ENCODE measurements at places on chromosomes 12 and 14. TPM values are rescaled to one million over a fixed set of nuclear protein-coding genes. Genes with fewer than 3 reads are reported as not detected.

The TMEM179 gene
- 1.7 TPM for total RNA-seq

The RNASE7 gene
- not detected for total RNA-seq

The CLEC1B gene
- not detected for total RNA-seq

The LBHD2 gene
- not detected for total RNA-seq

The KRT6B gene
- total RNA-seq = not detected

The SERPINA9 gene
- not detected for total RNA-seq

The MIPOL1 gene
- 5.1 TPM for total RNA-seq

The FSCB gene
- total RNA-seq = not detected

The VWF gene
- total RNA-seq = 42.8 TPM

The PAX9 gene
- total RNA-seq = 0.24 TPM

The JPH4 gene
- 0.21 TPM for total RNA-seq

The KRT82 gene
- not detected for total RNA-seq

The WNT1 gene
- total RNA-seq = not detected

- DNase-seq = no peak
Measured at GRCh38 chr14:106141242-106142220, 615.1 kb downstream of the TMEM121 start.

DNA sequence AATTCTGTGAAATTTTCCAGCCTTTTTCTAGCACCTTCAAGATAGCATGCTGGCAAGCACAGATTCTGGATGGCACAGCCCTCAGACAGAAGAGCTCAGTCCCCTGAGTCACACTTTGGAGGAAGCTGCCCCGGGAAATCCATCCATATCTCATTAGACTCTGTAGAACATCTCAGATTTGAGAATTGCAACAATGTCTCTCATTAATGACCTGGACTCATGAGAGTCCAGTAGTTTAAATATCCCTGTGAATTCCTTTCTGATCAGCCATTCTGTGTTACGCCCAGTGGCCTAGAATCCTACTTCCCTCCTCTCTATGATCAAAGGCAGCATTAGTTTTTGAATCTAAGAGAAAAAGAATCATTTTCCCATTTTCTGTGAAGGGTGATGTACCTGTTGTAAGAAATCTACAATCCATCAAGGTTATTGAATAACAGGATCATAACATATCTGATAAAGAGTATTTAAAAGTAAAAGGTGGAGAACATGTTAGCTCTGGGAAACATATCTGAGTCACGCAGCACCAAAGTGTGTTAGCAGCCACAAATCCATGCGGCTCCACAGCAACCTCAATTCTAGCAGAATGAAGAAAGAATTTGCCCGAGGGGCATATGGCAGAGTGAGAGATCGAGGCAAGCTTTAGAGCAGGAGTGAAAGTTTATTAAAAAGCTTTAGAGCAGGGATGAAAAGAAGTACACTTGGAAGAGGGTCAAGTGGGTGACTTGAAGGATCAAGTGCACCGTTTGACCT lies 855.6 kb upstream of the TMEM132C start:
- DNase-seq = no peak

DNA sequence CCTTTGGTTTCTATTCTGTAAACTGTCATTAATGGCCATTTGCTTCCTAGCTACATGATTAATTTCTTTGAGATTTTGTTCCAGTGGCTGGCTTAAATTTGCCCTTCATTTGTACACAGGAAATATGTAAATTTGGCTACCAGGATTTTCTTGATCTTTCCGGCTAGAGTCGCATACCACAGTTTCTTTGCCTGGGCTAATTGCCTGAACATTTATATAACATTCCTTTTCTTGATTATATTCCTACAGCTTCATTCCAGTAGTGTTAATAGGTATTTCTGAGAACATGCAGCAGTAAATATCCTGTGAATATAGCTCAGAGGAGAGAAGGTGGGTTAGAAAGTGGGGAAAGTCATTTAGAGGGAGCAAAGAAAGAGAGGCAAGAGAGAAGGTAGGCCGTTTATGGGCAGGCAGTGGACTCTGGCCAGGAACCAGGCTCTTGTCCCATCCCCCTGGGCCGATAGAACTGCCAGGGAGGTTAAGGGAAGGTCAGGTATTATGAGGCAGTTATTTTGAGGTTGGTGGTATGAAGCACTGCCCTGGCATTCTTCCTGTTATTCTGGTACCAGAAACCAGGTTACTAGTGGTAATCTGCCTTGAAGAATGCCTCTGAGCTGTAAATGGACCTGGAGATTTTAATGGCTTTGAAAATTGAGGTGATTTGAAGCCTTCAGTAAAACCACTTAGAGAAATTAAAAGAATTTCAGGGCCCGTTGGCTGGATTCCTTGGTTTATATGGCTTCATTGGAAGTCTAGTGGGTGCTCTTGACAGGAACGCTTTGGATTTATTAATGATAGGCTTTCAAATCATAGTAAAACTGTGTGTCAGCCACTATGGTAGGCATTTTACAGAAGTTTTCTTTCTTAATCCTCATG lies 4.4 kb downstream of the RNF10 start:
- peak; percentile 78 for DNase-seq

DNA sequence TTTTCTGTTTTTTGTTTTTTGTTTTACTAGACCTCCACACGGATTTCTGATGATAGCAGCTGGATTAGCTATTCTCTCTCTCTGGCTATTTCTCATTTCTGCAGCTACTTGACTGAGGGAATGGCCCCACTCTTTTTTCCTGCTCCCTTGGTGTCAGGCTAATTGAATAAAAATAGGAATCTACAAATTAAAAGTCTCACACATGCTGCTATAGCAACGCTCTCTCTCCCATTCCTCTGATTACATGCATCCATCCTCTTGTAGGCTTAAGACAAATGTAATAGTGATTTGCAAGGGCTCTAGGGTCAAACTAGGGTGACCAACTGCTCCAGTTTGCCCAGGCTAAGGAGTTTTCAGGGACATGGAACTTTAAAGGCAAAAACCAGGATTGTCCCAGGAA lies 221.8 kb downstream of the PHLDA1 start:
- no peak for DNase-seq

- DNase-seq = no peak
Measured at GRCh38 chr12:5317556-5317955, 114.4 kb upstream of the NTF3 start.

DNA sequence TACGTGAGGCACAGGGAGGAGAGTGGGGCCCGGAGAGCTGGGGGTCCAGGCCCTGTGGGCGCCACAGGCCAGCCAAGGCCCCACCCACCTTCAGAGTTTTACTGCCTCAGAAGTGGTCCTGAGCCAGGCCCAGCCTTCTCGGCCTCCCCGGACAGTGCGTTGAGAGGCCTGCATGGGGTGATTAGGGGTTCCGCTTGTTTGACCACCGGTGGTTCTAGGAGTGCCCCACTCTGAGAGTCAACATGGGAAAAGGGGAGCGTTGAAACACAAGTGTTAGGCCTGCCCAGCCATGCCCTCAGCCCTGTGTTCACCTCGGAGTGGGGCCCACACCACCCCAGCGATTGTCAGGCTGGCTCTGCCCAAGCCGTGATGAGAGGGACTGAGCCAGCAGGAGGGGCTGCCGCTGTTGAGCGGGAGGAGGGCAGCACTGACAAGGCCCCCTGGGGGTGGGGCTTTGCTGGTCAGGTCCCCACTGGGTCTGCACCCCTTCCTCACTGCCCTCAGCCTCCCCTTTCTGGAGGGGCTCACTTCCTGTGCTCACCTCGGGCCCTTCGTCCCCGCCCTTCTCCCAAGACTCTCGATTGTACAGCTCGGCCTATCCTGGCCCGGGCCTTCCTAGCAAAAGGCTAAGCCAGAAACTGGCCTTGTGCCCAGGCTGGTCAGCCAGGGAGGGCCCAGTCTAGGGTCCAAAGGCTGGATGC lies 4.8 kb downstream of the CKB start:
- DNase-seq = peak; percentile 65

- DNase-seq = no peak
Measured at GRCh38 chr14:51262868-51263267, 22.8 kb downstream of the TMX1 start.

DNA sequence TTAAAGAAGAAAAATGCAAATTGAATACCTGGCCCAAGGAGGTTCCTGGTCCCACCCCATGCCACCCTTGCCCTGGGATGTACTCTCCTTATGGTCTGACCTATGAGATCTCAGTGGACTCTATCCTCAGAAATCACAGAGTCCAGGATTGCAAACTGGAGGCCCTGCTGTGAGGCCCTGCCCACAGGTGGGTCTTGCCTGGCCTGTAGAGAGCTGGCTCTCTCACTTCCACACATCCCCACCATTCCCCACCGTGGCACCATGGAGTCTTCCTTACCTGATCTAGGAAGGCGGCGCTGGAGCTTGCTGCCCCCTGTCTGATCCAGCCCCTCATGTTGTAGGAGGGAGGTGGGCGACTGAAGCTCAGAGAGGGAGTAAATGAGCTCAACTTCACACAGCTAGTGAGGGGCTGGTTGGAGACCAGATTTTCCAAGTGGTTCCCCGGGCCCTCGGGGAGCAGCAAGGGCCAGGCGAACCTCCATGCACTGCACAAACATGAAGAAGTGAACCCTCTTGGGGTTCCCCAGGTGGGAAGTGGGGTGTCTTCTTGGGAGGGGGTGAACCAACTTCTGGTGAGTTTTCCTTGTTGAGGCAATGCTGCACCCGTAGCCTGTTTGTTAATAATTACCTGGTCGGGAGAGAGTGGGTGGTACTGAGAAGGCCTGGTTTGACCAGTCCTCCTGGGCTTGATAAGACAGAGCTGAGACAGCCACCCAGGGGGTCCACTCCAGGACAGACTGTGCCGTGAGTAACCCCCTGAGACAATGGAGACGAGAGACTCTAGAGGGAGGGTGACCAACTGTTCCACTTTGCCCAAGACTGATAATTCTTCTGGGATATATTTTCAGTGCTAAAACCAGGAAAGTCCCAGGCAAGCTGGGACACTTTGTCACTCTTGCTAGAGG lies at the start of gene SERPINA4:
TSS of gene SERPINA4 (plus strand) at position 692 of the 905 bp plus-strand sequence. CDS start 2,041 bp downstream, outside the sequence.
- no peak for DNase-seq

GRCh38 chr12:3556716-3557115 lies 65.7 kb downstream of the PRMT8 start:
- DNase-seq = no peak

DNA sequence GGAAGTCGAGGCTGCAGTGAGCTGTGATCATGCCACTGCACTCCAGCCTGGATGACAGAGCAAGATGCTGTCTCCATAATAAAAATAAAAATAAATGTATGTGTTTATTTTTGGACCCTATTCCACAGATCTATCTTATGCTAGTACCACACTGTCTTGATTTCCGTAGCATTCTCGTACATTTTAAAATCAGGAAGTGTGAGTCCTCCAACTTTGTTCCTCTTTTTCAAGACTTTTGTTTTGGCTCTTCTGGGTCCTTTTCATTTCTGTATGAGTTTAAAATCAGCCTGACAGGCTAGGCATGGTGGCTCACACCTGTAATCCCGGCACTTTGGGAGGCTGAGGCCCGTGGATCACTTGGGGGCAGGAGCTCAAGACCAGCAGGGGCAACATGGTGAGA lies 25.8 kb downstream of the DAO start:
- no peak for DNase-seq

DNA sequence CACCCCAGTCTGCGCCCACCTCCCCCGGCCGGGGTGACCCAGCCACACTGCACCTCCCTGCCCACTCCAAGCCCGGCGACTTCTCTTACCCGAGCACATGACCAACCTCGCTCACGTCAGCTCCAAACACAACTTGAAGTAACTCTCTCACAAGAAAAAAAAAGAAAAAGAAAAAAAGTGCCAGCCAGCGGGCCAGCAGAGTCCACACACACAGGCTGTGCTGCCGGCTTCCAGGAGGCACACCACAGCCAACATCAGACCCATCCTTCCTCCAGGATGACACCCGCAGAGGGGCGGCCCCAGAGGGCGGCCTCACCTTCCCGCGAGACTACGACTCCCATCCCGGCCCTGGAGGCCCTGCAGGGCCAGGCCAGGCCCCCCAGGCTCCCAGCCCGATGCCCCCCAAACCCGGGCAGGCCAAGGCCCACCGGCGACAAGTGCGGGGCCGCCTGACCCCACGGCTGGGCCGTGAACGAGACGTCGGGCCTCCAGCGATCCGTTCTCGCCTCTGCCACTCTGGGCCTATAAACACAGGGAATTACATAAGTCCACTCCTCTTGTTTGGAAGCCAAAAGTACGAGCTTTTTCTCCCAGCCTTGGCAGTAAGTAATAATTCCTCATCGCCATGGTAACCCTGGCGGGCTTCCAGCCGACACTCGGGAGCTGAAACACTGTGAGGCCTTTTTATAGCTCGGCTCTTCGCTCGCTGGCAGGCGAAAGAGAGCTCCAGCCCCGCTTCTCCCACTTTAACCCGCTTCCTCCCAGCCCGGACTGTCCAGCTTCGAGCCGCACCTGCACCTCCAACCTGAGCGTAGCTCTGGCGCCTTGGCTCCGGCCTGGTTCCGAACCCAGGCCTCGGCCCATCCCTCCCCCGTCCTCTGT lies 49.1 kb downstream of the NCOR2 start:
- peak; percentile 98 for DNase-seq

- DNase-seq = no peak
Measured at GRCh38 chr14:71103662-71104484, 196.6 kb downstream of the PCNX1 start.

DNA sequence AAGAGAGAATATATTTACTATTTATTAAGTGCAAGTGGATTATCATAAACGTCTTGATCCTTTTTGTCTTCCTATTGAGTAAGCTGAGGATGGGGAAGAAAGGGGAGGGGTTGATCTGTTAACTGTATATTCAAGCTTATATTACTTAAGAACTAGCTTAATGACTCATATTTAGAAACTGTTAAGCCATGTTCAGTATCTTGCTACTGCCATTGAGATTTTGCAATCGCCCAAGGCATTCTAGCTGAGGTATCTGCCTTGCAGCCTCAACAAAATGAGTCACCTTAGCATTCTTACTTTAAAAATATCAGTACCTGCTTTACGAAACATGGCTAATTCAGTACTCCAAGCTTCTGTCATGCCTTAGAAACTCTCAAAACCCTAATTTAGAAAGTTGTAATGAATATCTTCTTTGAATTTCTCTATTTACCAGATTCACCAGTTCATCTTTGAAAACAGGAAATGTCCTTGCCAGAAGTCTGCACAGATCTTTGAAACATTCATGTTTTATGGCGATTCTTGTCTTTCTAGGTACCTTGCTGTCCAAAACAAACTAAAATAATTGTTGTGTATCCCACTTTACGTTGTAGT lies 76.1 kb downstream of the ALG10B start:
- no peak for DNase-seq

DNA sequence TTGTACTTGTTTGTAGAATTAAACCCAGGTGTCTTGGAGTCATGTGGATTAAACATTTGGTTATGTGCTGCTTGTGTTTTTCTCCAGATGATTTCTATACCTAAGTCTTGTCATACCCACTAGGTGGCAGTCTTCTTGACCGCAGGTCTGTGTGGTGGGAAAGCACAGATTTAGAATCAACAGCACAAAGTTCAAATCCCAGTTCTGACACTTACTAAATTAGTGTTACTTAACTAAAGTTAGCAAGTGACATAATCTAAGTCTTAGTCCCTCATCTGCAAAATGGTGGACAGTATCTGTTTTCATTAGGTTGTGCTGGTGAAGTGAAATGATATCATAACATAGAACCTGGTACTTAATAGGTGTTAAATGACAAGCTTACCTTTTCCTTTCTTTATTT lies 151.0 kb upstream of the ARHGAP5 start:
- DNase-seq = no peak

- DNase-seq = no peak
Measured at GRCh38 chr14:74620497-74620921, 8.5 kb upstream of the LTBP2 start.

DNA sequence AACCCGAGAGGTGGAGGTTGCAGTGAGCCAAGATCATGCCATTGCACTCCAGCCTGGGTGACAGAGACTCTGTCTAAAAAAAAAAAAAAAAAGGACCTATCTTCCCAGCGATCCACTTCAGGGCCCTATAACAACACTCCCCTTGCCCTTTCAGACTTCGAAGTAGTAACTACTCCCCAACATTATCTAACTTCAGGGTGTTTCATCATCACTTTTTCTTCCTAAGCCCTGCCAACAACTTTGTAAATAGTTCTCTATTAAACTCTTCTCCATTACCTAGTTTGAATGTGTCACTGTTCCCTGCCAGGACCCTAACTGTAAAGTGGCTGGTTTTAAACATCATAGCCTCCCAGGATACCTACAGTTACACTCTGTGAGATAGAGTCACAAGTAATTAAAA lies 220.8 kb downstream of the BTG1 start:
- DNase-seq = no peak
